HCT116 (cell line): ENCODE measurements at places on chromosomes 4 and X. TPM values are rescaled to one million over a fixed set of nuclear protein-coding genes. Genes with fewer than 3 reads are reported as not detected.

- H3K27ac ChIP-seq = no peak overlapping the region
- H3K27me3 ChIP-seq = no peaks in the 10 kb centered on the region
- H3K36me3 ChIP-seq = no peaks in the 10 kb centered on the region
- no peak for DNase-seq
These were observed 620.9 kb downstream of the TLL1 start for GRCh38 chr4:166493924-166494345.

DNA sequence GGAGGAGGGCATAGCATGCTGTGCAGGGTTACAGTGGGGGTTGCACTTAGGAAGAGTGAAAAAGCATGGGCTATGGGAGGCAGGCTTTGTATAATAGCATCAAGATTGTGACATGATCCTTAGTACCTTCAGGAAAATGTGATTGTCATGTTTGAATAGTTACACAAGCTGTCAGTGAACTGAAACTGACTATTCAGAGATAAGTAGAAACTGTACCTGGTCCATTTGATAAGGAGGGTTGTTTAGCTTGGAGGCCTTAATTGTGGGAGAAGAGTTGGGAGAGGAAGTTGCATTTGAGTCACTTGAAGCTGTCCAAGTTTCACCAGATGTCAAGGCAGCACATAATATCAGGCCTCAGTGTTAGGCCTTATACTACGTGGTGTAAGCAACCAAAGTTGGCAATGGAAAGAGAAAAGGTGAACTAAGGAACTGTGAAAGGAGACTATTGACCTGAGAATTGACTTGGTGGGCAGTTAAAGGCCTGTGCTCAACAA lies 85.0 kb downstream of the TEX13C start:
- no peak overlapping the region for H3K27ac ChIP-seq
- H3K27me3 ChIP-seq = no peaks in the 10 kb centered on the region
- no peaks in the 10 kb centered on the region for H3K4me1 ChIP-seq
- H3K36me3 ChIP-seq = no peaks in the 10 kb centered on the region
- no peak overlapping the region for H3K4me3 ChIP-seq
- no peak for DNase-seq

Gene FAM236D
- not detected for total RNA-seq

GRCh38 chr4:124953486-124953885 lies 241.0 kb upstream of the ANKRD50 start:
- H3K4me3 ChIP-seq = no peak overlapping the region
- H3K36me3 ChIP-seq = no peaks in the 10 kb centered on the region
- no peak for DNase-seq
- H3K4me1 ChIP-seq = no peaks in the 10 kb centered on the region

Gene C1QTNF7
- not detected for total RNA-seq

GRCh38 chrX:25072247-25072646 lies 56.5 kb upstream of the ARX start:
- H3K27me3 ChIP-seq = no peaks in the 10 kb centered on the region
- no peak overlapping the region for H3K4me3 ChIP-seq
- no peak overlapping the region for H3K27ac ChIP-seq
- H3K4me1 ChIP-seq = no peaks in the 10 kb centered on the region
- DNase-seq = no peak
- H3K36me3 ChIP-seq = no peaks in the 10 kb centered on the region

DNA sequence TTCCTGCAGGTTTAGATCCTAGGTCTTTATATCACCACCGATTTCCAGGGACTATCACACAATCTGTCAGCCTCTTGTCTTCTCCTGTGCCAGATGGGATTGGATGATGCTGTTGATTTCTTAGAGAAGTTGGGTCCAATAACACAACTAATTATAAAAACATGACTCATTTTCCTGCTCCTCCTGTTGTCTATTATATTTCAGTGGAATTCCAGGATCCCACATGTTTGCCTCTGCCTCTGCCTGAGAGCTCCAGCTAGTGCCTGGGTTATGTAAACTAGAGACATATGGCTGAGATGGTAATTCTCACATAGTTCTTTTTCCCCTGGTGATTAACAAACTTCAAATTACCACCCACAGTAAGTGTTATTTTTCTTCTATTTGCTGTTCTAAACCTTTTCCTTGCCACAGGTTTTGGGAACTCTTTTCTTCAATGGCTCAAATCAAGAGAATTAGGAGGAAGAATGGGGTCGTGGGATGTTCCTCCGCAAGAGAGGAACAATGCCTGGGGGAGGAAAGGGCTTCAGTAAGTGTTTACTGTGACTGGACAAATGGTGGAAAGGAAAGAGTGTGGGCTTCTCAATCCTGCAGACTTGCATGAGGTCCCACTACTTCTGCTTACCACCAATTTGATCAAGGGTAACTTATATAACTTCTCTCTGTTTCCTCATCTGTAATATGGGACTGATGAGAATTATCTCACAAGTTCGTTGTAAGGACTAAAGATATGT lies 3.4 kb upstream of the HOPX start:
- no peak overlapping the region for H3K27ac ChIP-seq
- no peaks in the 10 kb centered on the region for H3K4me1 ChIP-seq
- no peak for DNase-seq
- H3K27me3 ChIP-seq = no peaks in the 10 kb centered on the region; the same call in 1 of the 2 replicates

GRCh38 chr4:98285676-98286075 lies 24.5 kb downstream of the RAP1GDS1 start:
- H3K36me3 ChIP-seq = no peaks in the 10 kb centered on the region
- DNase-seq = no peak
- no peak overlapping the region; the same call in 1 of the 2 replicates for H3K4me3 ChIP-seq
